ENCODE measurements at places on chromosomes 6 and 20.

DNA sequence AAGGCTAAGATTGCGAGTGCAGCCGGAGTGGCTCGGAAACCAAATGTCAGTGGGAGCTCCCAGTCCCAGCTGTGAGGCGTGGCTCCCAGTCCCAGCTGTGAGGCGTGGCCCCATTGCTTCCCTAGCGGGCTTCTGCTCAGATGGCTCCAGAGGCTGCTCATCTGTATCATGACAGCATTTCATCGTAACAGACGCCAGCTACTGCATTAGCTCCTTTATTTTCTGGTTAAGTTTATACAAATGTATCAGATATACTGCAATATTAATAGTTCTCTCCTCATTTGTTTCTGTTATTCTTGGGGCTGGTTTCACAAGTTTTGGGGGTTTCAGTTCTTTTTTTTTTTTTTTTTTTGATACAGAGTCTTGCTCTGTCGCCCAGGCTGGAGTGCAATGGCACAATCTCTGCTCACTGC, 34.7 kb upstream of the TBXT start:
- DNase-seq, result no peak

- no peak for DNase-seq
Observed at GRCh38 chr20:42958367-42959069, 231.2 kb downstream of the PTPRT start.

DNA sequence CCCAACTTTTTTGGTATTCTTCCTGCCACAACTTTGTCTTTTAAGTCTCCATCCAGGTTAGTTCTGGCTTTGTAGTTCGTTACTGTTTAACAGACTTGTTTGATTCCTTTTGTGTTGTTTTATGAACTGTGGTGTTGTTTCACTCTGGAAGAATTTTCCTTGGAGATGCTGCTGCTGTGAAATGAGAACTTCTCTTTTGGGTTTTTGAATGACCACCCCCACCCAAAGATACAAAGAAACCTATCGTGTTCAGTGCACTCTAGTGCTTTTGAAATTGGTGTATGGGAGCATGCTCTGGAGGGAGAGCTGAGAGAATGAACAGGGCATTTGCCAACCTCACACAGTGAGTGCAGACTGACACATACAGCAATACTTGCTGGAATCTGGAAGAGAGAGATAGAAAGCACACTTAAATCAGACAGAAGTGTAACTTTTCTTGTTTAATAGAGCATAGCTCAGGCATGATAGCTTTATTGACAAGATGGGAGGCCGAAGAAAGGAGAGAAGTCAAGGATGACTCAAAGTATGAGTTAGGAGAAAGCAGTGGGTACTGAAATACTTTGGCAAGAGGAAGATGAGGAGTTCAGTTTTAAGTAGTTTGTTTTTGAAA, 293.1 kb downstream of the SOX4 start:
- DNase-seq, result no peak

- DNase-seq, result no peak
Observed at GRCh38 chr6:30922447-30922852, 8.4 kb downstream of the VARS2 start.

DNA sequence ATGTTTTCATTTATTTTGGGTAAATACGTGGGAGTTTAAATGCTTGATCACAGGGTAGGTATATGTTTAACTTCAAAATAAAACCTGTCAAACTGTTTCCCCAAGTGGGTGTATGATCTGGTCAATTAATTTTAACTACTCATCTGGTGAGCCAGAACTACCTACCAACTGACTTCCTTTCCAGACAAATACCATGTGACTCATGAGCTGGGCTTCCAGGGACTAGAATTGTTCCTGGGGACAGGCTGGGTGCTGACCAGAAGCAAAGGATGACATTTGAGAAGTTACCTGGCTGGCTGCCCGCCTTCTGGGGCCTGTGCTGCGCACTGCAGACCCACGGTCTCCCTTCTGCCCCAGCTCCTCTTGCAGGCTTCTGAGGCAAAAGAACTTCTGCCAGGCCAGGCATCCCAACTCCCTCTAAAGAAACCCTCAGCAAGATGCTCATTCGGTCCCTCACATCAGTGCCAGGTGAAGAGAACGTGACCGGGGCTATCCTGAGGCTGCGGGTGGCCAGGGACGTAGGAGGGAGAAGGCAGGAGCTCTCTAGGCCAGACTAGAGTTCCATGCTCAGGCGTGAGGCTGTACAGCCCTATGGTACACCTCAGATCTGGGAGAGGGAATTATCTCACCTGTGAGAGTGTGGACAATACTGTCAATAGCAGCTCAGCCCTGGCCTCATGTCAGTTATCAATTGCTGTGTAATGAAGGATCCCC, 103.6 kb downstream of the JPH2 start:
- DNase-seq, result no peak

- DNase-seq, result no peak
Observed at GRCh38 chr6:122609881-122610689, at the start of gene PKIB. Gene PKIB, plus strand, starts transcription at chr6:122610405. Its CDS starts 107,390 bp downstream, at chr6:122717795.

- no peak for DNase-seq
Observed at GRCh38 chr20:49353348-49353747, 75.5 kb upstream of the ZNFX1 start.

DNA sequence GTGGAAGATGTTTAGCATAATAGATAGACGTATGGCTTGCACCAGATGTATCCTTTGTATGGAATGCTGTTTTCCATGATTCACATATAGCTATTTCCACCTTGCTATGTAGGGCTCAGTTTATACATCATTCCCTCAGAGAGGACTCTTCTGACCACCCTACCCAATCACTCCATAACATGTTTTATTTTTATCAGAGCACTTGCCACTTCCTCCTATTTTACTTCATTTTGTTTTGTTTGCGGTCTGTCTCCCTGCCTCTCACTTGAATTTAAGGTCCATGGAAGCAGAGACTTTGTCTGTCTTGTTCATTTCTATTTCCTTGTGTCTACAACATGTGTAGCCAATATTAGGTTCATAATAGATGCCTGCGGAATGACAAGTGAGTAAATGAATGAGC, 266.9 kb upstream of the CITED2 start:
- DNase-seq, result no peak

GRCh38 chr6:90362318-90362717, 65.7 kb upstream of the BACH2 start:
- no peak for DNase-seq

DNA sequence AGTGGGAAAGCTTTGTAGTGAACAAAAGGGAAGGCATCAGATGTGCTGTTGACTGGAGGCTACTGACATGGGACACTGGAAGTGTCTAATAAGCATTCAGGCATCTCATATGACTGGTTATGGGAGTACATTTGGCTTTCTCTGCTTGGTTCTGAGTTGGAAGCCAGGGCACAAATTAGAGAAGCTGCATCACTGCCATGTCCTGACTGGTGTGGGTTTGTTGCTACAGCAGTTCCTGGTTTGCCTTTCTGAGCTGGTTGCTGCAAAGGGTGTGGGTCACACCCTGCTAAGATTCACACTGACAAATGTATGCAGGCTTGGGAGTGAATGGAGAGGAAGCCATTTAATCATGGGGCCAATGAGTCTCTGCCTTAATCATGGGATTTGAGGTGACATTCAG, 36.2 kb upstream of the NANP start:
- no peak for DNase-seq

All from stimulated activated CD8-positive, alpha-beta memory T cell treated with anti-CD3 and anti-CD28 coated beads, Interleukin-12 subunit alpha, Interleukin-12 subunit beta, amount 100 ng/mL, for 4 hours (primary cell).